ENCODE measurements at places on chromosomes 2 and 18.
A peak's percentile ranks its signal among the peaks of the same experiment; 100 is the strongest.

GRCh38 chr18:44062345-44062744 is 618.3 kb upstream of the SETBP1 start:
- DNase-seq = no peak

DNA sequence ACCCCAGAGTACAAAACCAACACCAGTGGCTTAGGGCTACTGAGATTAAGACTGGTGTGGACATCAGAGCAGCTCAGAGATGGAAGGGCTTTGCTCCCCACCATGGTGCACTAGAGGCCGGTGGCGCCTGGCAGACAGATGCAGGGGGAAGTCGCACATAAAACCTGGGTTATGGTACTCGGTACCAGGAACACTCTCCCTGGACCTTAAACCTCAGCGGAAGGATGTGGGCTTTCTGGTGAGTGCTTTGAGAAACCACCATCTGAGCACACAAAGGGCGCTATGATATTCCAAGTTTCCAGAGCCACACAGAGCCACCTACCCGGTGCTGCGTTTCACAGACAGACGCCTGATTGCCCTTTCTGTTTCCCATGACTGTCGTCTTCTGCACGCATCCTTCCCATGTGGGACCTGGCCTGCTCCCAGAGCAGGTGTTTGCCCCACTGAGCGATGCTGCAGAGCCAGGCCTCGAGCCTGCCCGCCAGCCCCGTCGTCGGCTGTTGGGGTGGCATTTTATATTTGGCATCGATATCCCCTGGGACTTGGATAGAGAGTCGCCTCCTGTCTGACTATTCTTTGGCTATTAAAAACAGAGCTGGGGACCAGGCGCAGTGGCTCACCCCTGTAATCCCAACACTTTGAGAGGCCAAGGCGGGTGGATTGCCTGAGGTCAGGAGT is 89.5 kb upstream of the ODC1 start:
- no peak for DNase-seq

DNA sequence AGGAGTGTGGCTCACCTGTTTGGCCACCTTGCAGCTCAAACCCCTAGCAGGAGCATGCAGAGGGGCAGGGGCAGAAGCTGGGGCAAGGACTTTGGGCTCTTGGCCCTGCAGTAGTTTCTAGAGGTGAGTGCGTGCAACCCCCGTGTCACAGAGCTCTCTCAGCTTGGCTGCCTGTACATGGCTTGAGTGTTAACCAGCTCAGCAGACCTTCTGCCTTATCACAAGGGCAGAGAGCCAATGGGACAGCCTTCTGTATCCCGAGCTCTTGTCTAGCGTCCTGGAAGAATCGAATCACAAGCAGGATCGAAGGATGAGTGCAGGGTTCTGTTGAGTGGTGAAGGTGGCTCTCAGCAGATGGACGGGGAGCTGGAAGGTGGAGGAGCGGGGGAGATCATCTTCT is 120.3 kb upstream of the TMEM18 start:
- no peak for DNase-seq

DNA sequence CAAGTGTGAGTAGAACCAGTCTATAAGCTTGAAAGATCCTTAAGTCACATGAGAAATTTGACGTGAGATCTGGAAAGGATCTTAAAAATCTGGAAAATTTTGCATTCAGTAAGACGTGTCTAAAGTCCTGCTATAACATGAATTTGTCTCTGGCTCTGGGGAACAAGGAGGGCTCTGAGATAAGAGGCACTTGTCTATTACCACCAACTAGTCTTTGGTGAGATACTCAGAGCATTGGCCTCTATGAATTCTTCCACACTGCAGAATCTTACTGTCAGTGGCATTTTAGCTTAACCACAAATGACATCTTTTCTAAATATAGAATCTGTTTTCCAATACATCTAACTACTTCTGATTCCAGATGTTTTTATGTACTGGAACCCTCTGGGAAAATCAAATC is 1504.5 kb downstream of the DPP10 start:
- DNase-seq = no peak

- no peak for DNase-seq
Observed at GRCh38 chr2:80395251-80395650, 90.7 kb upstream of the LRRTM1 start.

- DNase-seq = no peak
Observed at GRCh38 chr2:63858291-63858690, 16.6 kb downstream of the UGP2 start.

- DNase-seq = no peak
Observed at GRCh38 chr2:143955401-143956065, 564.4 kb downstream of the ZEB2 start.

- no peak for DNase-seq
Observed at GRCh38 chr2:128449226-128450061, 130.8 kb upstream of the HS6ST1 start.

- DNase-seq = no peak
Observed at GRCh38 chr2:56108806-56109205, 75.0 kb upstream of the CCDC85A start.

- no peak for DNase-seq
Observed at GRCh38 chr2:224882291-224883171, 159.7 kb downstream of the DOCK10 start.

DNA sequence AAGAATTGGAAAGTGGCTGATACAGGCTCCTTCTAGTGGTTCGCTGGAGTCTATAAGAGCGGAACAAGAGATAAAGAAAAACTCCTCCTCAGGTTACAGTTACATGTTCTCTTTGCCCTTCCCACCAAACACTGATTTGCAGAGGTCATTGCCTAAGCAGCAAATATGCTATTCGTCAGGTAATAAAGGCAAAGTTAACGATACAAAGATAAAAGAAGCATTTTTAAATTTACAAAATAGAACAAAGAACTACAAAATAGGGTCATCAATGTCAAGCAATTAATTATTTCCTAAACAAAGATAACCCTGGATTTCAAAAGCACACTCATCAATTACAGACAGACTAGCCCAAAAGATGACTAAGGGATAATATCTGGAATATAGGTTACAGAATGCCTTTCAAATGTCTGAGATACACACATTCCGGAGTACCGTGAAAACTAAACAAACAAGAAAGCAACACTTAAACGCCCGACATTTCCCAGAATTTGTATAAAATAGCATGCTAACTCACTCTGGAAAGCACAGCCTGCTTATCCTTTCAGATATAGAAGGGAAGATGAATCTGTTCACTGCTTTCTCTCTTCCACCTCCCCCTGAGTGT is 186.4 kb downstream of the MREG start:
- DNase-seq = no peak

DNA sequence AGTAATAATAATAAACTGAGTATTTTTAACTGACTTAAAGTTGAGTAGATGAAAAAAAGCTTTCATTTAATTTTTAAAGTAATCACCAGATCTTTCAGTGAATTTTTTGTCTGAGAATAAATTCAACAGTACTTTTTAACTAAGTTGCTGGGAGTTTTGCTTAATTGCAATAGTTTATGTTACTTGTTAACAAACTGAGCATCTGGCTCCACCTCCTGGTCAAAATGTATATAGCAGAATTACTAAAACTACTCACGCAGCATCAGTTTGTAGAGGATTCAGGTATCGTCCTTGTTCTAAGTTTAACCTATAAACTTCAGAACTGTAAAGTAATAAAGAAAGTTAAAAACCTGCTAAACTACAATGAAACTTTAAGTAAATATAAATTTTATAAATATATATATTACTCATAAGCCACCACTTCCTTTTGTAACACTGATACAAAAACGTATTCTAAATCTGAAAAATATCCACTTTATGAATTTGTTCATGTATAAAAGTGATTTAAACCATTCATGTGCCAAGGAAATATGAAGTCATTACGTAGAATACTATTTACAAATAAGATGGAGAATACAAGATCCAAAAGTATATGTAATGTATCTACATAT is 21.3 kb downstream of the NOL10 start:
- peak; percentile 24 for DNase-seq

Data from HEK293T (cell line).